ENCODE measurements at places on chromosomes 2 and 18.

DNA sequence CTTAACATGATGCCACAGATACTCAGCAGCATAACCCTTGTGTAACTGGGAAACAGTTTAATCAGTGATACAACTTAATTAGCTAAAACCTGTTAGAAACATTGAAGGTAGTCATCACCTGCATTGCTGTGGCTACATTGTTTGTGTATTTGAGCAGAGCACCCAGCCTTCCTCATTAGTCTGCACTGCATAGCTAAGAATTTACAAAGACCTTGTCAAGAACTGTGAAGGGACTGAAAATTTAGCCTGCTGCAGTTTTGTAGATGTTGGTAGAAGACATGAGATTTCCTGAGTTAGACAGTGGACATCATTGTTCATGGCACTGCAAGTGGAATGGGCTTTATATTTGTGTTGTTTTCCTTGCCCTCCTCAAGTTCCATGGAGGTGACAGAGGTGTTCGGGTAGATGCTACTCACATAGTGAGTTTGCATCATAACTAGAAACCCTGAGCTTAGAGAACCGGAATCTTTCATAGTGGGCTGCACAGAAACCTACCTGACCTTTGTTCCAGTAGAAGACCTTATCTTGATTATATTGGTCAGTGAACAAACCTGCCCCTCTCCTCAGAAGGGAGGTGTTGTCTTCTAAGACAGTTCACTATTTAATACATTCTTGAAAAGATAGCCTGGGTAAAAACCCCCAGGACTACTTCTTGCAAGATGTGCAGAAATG lies 12.5 kb downstream of the VAPA start:
- DNase-seq = no peak

DNA sequence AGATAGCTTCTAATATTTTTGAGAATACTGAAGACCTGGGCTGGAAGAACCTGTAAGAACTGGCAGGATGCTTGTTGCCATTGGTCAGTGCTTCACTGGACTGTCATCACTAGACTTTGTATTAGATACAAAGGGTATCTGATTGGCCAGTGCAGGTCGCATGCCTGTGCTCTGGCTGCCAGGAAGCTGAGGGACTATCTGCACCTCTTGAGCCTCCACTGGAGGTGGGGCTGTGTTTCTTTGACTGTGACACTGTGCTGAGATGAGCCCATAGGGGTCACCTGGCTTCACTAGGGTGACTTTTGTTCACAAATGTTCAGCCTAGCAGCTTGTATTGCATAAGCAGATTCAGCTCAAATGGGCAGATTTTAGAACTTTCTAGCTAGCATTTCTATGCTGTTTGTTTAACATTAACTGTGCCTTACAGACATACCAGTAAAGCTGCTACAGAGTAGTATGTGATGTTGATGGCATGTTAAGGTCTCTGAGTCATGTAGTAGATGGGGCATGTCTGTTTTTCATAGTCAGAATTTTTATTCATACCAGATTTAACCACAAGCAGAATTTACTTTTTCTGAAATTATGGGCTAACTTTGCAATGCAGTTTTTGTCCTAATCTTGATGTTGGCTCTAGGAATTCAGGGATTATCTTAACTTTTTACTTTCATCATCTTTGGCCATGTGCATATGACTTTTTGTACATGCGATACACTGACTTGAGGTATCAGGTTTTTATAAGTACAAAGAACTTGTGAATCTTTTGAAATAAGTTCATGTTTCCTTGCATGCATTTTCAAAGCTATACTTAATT lies 56.1 kb downstream of the RHBDD1 start:
- DNase-seq = no peak

DNA sequence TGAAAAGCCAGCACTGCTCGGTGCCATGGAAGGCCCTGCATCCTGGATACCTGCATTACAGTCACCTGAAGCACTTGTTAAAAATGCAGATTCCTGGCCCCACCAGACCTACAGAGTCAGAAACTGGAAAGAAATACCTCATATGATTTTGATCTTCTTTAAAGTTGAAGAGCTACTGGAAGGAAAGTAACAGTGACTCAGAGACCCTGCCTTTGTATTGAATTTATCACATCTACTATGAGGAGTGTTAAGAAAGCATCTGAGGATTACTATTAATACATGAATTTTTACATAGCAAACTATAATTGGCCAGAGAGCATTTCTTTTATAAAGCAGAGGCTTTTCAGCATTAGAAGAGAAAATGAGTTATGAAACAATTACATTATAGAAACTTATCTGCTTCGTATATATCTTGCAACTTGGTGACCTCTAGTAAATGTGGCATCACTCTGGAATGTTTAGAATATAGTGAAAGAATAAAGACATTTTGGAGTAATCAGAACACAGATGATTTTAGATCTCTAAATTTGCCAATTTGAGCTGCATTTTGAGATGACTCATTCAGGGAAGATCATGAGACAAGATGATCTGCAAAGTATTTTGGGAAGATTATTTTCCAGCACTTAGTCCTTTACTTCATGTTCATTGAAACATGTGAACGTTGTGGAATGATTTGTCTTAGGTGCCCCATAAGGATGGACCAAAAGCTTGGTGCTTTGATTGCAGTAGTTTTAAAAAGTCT lies 12.2 kb downstream of the PTPRM start:
- no peak for DNase-seq

GRCh38 chr2:233402346-233402745 lies 48.1 kb downstream of the DGKD start:
- no peak for DNase-seq

GRCh38 chr2:136582628-136583205 lies 182.6 kb upstream of the THSD7B start:
- no peak for DNase-seq

GRCh38 chr18:30487962-30488361 lies 554.6 kb downstream of the DSC3 start:
- DNase-seq = no peak

DNA sequence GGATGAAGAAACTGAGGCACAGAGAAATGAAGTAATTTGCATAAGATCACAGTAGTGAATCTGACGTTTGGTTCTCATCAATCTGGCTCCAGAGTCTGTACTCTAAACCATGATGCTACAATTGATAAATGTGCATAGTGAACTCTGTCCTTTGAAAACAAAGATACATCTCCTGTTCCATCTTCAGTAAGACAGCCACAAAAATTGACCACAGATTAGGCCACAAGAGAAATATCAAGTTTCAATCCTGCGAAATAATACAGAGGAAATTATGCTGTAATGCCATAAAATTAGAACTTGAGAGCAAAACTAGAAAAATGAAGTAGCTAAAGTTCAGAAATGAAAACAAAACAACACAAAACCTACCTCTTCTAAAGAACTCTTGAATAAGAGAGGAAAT lies 28.4 kb downstream of the FAM98A start:
- DNase-seq = no peak

DNA sequence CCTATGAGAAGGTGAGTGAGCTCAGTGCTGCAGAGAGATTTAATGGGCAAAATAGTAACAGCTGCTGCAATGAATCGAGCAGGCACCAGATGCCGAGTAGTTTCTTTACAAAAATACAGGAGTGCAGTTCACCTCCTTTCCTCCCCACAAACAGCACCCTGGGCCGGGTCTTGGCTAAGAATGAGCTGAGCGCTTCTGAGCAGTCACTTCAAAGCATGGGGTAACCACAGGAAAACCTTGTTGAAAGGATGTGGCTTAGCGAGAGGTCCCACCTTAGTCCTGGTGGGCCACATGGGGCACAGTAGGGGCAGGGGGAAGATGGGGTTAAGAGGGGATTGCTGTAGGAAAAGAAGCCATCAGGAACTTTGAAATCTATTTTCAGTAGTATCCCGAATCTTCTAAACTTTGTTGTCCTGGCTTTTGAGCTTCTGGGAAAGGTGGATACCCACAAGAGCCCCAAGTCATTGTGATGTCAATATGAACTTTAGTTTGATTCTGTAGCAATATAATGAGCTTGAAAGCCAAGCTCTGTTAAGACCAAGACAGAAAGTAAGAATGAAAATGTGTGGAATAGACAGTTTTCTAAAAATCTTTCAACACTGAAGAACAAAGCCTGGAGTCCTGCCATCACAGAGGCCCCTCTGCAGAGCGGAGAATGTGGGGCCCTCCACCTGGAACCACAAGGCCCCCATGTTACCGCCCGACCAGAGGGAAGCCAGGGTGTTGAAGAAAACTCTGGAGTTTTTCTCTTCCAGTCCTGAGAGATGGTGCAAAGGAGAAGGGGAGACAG lies 101.0 kb upstream of the ZNF236 start:
- DNase-seq = no peak

DNA sequence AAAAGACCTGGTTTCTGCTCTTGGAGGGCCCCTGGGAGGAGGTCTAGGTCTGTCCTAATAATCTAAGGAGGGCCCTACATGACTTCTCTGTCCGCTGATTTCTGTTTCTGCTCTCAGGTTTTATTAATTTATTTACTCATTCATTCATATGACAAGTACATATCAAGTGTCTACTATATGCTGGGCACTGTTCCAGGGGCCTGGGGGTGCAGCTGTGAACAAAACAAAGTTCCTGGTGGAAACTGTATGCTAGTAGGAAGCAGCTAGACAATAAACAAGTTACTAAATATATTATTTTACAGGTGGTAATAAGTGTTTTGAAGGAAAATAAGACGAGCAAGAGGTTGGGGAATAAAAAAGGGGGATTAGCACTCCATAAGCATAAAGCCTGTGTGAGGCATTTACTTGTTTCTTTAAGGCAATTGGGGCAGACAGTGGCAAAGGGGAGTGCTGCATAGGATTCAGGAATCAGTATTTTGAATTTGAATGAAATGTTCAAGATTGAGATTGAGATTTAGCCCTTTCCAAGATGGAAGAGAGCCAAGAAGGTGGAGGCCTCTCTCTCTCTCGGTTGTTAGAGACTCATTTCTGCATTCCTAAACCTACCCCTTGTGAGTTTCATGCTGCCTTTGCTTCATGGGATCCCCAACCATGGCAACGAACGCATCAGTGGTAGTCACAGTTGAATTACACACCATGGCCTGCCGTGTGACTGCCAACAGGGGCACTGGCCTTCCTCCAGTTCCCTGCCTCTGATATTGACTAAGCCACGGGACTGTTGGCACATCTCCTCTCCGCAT lies 28.3 kb downstream of the DRC1 start:
- DNase-seq = peak; percentile 62

GRCh38 chr18:21439431-21439846 lies 161.1 kb downstream of the ESCO1 start:
- no peak for DNase-seq

DNA sequence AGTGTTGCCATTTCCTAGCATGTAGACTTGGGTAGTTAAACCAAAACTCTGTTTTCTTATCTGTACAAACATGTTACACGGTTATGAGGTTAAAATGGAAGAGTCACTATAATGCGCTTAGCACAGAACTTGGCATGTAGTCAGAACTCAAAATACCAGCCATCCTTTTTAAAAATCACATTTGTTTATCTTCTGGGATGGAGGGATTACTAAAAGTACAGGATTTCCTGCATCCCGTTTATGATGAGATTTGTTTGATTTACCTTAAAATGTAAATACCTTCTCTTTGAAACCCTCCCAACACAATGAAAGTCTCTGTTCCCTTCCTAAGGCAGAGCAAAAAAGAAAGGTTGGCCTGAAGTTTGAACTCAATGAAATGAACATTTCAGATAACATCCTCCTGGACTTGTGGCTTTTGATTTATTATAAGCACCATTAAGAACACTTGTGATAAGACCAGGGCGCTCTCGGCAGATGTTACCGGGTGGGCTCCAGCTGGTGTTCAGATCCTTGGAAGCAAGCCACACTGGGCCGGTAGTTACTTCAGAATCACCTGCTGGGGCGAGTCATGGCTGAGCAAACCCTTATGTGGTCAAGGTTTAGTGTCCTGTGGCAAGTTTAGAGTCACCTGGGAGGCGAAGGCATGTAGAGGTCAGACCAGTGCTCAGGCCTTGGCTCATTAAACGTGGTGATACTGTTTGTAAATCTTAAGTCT lies 105.7 kb downstream of the MGAT5 start:
- DNase-seq = peak; percentile 19

- DNase-seq = no peak
Observed at GRCh38 chr2:127158614-127159290, 51.8 kb upstream of the BIN1 start.

DNA sequence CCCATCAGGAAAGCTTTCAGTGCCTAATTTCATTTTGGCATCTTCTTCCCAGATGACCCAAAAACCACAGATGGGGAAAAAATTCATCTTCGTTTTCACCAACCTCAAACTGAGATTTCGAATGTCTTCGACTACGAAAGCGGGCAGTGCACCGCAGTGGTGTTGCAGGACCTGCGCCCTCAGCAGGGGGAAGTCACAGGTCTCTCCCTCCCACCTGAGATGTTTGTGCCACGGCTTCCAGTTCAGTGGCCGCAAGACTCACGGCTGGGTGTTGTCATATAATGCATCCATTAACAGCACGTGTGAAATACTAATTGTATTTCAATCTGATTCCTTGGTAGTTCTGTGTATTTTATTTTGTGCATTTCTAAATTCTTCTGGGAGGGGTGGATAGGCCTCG lies 66.2 kb upstream of the SALL3 start:
- no peak for DNase-seq

- DNase-seq = no peak
Observed at GRCh38 chr2:9753665-9754531, 89.4 kb upstream of the TAF1B start.

DNA sequence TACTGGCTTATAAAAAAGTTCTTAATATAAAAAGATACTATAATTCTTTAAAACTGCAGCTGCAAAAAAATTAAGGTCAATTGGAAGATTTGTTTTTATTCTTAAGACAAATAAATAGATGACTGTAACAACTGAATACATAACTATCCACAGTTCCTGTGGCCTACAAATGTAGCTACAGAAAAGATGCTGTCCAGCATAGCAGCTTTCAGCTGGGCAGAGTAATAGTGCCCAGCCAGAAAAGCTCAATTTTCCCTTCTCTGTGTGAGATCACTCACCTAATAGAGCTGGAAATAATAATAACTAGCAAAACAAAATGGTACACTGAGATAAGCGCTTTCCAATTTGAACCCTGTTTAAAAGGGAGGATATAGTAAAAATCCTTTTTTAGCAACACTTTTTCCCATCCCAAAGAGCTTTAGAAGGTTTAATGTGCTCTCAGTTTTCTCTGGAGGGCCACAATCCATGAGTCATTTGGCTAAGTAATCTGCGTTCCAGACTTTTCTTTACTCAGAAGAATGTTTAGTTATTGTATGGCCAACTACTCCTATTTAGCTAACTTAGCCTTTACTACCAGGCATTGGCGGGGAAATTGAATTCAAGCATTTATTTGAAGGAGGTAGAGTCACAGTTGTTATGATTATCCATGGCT lies 158.1 kb upstream of the SLC39A10 start:
- DNase-seq = no peak

All from DMS153 (cell line).